ENCODE measurements at places on chromosomes 6 and 20.

DNA sequence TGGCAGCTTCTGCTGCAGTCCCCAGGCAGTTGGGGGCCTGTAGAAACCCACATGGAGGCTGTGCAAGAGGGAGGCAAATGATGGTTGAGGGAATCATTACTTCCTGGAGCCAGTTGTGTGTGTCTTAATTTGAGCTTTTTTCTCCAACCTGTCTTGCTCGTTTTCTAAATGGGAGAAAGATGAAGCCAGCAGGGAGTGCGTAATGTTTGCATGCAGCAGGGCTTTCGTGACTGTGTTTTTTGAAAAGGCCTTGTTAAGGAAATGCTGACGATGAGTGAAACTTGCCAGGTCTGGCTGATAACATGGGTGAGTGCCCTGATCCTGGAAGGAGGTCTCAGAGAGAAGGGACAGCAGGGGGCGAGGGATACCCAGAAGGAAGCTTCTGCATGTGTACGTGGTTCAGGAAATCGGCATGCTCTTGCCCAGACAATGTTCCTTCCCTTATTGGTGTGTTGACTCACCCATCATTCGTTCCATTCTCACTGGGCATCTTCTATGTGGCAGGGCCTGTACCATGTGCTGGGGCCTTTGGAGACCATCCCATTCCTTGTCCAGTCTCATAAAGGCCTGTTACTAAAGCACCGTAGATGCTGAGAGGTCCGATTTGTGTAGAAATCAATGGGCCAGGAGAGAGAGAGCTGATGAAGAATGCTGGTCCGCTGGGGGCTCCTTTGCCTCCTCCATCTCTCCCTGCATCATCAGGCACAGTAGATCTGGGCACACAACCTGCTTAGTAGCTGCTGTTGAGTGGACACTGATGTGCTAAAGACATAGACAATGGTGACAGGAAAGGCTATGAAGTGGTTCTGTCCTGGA is 27.4 kb downstream of the GLP1R start:
- no peak for DNase-seq

DNA sequence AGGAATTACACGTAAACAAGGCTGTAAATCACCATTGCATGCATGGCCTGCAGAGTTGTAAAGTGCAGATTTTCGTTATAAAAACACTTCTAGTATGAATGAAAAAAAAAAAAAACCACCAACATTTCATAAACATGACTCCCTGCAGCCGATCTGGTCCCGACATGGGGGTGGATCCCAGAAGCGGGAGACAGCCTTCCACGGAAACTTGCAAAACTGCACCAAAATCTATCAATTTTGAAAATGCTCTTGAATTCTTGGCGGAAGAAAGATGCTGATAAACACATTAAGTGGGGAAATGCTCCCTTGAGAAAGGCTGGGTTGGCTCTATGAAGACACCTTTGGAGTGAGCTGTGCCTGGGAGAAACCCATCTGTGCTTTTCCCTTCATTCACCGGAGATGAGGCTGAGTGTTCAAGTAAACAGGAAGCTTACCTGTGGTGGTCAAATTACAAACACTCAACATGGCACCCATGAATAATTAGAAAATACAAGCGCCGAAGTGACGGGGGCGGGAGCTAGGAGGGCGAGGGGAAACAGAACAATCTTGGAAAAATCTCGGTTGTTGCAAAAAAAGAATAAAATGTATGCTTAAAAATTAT is 845 bp upstream of the ANKRD60 start:
- DNase-seq: no peak

DNA sequence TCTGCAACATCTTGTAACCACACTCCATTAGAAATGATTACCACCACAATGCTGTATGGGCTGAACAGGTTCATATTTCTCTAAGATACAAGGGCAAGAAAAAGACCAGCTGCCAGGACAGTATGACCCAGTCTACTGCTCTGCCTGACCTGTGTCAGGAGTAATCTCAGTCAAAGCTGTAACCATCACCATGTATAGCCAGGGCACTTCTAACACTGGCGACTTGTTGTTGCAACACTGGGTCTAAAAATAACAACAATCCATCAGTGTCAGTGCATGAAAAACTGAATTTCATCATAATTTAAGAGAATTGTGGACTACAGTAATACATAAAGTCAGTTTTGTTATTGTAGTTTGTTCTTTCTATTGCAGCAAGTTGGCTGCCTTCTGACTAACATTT is 738.6 kb upstream of the ADGRB3 start:
- no peak for DNase-seq

GRCh38 chr6:54907355-54907754 is 60.8 kb downstream of the FAM83B start:
- no peak for DNase-seq

GRCh38 chr20:48455651-48456365 is 372.0 kb downstream of the PREX1 start:
- DNase-seq: no peak

- DNase-seq: no peak
Measured at GRCh38 chr20:49665796-49666195, 47.9 kb downstream of the B4GALT5 start.

Data from stimulated activated CD4-positive, alpha-beta T cell treated with anti-CD3 and anti-CD28 coated beads, Interleukin-1b, Interleukin-23, amount 100 ng/mL, for 1 hour (primary cell).